ENCODE measurements at places on chromosomes 4 and X.

DNA sequence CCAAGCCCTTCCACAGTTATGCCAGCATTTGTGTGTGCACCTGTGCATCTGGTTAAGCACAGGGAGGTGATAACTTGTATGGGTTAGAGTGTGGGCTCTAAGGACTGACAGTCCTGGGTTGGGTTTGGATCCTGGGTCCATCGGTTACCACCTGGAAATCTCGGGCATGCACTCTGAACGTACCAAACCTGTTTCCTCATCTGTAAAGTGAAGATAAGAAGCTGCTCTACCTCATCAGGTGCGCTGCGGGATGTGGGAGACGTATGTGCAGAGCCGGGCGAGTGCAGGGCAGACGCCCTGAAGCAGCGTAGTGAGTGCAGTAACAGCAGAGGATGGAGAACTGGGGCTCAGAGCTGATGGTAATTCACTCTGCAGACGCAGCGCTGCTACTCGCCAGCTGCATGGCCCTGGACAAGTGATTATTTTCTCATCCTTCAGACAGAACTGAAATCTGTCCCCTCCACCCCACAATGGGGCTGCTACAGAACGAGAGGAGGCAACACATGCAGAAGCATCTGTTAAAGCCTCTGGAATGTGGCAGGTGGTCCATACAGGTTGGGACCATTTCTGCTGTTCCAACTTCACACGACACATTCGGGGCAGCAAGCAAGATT is 64.4 kb downstream of the HADH start:
- DNase-seq: no peak

DNA sequence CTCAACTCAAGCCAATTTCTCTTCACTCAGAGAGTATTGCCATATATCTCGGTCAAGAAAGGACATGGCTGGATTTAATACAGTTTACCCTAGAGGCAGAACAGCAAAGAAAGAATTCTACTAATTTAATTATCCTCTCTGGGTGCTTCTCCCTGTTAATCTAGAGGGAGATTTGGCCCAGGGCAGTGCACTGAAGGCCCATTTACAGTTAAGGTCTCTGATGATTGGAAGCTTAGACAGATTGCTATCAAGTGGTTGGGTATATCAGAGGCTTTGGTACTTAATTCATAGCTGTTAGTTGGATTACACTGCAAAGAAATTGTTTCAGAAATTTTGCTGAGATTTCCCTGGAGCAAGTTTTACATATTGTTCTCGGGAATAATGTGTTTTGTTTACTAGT is 4.6 kb upstream of the CNKSR2 start:
- no peak for DNase-seq

DNA sequence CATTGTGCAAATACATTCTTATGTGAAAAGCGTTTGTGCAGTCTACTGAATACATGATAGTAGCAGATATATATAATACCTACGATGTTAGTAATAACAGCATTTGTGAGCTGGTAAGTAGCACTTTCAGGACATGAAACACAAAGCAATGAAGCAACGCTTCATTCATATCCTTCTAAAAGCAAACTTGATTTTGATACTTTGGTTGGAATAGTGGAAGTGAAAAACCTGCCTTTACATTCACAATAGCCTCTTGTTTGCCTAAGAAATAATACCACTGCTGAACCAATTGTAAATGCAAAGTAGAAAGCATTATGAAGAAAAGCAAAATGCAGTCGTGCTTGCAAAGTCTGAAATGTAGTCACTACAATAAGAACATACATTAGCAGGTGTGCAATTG is 926.3 kb downstream of the FSTL5 start:
- no peak for DNase-seq

GRCh38 chr4:4248885-4249203 is 821 bp upstream of the TMEM128 start:
- DNase-seq: no peak

- DNase-seq: no peak
These were observed 2.3 kb downstream of the SNCA start for GRCh38 chr4:89834486-89835209.

- DNase-seq: no peak
These were observed 94.2 kb downstream of the GPAT3 start for GRCh38 chr4:83629945-83630721.

DNA sequence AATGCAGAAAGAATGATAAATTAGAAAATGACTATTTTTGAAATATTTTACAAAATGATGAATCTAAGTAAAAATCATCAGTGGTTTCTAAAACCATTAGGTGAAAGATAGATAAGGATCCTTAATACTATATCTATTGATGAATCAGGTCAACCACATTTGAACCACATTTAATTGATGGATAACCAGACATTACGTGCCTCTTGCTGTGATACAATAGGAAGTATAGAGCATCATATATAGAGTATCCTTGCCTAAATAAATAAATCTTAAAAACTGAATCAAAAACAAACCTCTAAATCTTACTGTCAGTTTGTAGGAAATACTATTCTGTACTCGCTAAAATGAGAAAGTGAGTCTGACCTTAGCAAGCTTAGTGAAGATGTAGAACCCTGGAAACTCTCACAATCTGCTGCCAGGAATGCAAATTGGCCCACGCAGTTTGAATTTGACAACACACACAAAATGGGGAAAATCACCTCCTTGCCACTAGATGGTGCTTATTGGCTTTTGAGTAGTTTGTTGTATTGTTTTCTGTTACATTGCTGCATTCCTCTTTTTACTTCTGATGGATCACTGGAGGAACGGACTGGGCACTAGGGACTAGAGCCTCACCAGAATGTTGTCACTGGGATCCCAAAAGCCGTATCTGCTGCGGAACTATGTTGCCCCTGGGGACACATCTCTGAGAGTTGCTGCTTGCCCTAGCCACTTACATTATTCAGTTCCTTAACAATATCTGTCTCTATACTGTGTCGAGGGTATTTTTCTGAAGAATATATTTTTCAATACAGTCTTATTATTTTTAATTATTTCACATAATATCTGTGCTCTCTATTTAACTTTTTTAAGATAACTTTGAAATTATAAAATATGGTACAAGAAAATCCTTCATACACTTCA is 25.4 kb upstream of the SLAIN2 start:
- peak; percentile 4 for DNase-seq

DNA sequence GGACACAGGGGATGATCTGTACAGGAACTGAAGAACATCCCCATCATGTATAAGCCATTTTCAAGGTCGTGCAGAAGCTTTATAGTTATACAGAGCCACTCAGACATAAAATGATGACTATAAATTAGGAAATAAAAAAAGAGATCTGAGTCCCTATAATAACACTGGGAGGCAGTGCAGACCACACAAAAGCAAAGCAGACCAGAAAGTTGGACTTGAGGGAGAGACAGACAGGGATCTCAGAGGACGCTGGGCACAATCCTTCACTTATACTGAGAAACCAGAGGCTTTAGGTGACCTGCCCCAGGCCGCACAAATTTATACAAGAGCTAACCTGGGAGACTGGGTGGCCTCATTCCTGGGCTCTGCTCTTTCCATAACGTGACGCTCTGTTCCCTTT is 70.5 kb downstream of the HADH start:
- DNase-seq: no peak

DNA sequence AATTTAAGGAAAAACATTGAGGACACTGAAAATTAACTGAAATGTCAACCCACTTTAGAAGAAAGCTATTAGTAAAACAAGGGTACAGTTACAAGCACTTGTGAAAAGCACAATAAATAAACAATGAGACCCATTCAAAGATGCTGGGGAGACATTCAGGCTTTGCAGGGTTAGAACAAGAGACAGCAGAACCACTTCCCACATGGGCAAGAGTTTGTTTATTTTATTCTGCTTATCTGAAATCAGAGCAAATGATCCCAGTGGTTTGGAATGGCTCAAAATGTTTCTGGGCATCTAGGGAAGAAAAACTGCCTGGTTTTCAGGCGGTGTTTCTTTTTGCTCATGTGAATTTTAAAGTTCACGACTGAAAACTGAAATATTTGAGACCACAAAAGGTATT is 42.4 kb downstream of the PPP3CA start:
- no peak for DNase-seq

DNA sequence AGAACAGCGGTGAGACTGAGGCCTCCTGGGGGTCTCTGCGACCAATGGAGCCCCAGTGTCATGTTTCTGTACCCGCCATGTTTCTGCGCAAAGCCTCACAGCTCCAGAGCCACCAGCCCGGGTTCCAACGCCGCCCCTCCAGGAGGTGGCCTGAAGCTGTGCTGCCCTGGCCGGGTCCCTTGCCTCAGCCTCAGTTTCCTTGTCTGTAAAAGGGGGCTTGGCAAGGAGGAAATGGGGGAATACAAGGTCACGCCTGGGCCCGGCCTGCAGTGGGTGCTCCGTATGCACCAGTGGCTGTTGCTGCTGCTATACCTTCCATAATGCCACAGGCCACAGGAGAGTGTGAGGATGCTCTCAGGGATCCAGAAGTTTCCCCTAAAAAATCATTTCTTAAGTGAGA is 229.5 kb downstream of the AFAP1 start:
- no peak for DNase-seq

- no peak for DNase-seq
These were observed 9.1 kb upstream of the RNF4 start for GRCh38 chr4:2459589-2460349.

DNA sequence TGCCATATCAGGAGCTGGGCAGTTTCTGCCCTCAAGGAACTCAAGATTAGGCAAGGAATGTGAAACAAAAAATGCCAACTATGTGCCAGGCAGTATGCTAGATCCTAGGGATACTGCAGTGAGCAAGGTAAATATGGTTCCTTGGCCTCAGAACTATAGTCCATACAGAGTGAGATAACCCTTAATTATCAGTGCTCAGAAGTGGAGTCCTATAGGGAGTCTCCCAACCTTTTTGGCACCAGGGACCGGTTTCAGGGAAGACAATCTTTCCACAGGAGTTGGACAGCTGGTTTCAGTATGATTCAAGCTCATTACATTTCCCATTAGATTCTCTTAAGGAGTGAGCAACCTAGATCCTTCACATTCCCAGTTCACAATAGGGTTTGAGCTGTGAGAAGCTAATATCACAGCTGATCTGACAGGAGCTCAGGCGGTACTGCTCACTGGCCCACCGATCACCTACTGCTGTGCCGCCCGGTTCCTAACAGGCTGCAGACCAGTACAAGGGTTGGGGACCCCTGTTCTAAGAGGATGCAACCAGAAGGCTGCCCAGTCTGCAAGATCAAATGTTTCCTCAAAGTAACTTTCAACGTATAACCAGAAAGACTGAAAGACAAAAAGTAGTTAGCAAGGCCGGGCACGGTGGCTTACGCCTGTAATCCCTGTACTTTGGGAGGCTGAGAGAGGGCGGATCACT is 1.7 kb upstream of the SRP72 start:
- no peak for DNase-seq

DNA sequence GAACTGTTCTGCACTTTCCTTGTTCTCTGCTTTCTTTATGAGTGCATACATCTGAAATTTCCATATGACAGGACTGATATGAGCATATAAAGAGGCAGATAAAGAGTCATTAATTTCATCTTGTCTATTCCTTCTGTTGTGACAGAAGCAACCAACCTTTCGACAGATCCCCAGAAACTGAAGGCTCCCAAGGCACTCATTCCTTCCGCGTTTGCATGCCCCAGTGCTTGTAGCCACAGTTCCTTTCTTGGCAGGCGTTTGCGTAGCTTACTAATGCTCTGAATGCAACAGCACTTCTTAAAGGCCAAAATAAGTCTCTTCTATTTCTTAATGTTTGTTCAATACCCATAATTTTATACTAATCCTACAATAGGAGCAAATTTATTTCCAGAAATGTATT is 94.0 kb upstream of the TBL1X start:
- no peak for DNase-seq

GRCh38 chrX:88990882-88991582 is 244.0 kb downstream of the CPXCR1 start:
- DNase-seq: no peak

GRCh38 chr4:78190068-78190467 is 132.9 kb downstream of the FRAS1 start:
- no peak for DNase-seq

DNA sequence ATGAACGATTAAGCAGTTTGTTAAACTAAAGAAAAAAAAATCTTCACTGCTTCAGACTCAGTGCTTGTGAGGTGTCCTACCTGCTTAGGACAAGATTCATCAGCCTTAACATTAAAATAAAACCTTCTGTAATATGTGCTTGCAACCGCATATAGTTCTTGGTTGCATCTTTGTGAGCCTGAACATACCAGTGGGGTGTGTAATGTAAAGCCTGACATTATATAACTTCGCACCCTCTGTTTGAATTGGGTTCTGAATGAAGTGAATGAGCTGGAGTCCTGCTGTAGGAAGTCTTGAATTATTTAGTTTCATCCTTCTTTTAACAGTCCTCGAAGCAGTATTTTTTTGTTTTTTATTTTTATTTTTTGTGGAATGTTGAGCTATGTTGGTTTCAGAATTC is 3.1 kb downstream of the KDM6A start:
- no peak for DNase-seq

GRCh38 chr4:113311047-113311446 is 261.6 kb downstream of the ANK2 start:
- DNase-seq: no peak
